EH (cell line): ENCODE measurements at places on chromosomes 12 and 14.
A peak's percentile ranks its signal among the peaks of the same experiment; 100 is the strongest.

DNA sequence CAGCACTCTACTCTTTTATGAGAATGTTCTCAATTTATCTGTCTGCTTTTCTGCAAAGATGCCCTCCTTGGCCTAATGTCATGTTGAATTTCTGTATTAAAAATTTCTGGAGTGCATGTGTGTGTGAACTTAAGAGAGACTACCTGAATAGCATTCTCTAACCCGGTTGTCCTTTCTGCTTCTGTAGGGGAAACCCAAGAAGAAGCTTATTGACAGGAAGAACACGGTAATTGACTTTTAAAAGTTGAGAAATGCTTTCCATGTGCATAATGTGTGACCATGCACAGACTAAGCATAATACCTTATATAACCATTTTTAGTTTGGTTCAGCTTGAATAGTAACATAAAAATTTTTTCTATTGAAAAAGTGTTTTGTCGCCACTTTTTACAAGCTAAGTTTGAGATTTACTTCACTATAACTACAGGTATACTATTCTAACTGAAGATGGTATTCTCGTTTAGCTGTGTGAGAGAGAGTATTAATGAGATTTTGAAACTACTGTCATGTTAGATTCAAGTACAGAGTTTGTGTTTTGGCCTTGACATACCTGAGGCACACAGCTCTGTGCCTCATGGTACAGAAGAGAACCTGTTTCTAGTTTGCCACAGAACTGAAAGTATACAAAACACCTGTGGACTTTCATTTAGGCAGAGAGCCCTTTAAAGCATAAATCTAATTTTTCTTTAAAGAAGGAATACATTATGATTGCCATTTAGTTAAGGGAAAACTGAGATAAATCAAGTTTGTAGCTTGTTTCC lies 96.8 kb downstream of the TTLL5 start:
- no peak for DNase-seq

- DNase-seq, result no peak
These were observed 1111.5 kb downstream of the TRHDE start for GRCh38 chr12:73383584-73384222.

- peak; percentile 64 for DNase-seq
These were observed 521 bp upstream of the PCED1B start for GRCh38 chr12:47078733-47079467.

DNA sequence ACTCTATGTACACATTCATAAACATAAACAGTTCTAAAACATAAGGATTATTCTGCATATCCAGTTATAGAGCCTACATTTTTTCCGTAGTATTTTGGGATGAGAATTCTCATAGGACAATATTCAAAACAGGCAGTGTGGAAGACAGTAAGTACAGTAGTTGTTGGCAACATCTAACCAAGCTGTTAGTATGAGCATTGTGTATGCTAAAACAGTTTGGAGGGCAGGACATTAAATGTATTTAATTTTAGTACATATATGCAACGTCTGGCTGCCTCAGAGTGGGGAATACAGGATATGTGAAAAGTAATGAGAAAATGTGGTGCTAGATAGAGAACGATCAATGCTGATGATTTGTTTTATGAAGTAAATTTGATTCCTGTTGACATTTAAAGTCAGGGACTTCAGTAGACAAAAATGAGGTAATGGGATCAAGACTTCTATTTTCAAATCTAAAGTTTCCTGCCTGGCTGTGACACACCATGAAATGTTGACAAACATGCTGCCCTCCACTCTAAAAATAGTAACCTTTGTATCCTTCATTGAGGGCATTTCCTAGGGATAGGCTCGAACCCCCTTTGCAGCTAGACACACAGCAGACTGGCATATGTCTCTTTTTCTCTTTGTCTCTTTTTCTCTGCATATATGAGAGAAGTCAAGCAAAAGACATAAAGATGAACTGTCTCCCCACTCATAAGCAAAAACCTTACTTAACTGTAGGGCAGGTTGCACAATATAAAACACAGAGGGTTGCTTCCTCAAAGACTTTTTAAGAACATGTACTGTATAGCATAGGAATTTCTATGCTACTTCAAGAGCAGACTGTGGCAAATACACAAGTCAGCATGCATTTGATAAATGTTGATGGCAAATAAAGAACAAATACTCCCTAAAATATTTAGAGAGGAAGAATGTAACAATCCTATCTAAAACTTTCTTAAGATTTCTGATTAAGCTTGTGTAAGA lies 75.5 kb upstream of the GTF2A1 start:
- DNase-seq, result no peak

DNA sequence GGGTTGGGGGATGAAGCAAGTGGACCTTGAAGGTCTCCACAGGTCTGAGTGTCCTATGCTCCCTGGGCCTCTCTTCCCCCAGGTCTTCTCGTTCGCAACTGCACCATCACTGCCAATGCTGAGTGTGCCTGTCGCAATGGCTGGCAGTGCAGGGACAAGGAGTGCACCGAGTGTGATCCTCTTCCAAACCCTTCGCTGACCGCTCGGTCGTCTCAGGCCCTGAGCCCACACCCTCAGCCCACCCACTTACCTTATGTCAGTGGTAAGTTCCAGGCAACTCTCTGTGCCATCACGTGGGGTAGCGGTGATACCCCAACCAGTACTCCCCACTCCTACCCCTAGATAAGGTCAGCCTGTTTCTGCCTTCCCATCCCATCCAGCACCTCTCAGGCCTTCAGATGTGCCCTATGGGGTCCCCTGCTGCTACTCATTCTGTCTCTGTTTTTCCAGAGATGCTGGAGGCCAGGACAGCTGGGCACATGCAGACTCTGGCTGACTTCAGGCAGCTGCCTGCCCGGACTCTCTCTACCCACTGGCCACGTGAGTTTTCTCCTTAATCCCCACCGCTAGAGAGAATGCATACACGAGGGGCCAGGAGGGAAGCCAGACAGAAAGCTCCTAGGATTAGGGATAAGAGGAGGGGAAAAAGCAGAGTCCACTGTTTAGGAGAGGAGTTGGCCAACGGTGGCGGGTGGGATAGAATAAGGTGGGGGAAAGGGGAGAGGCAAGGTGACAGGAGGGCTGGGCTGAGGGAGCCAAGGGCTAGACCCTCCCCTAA lies 1.6 kb upstream of the TAPBPL start:
- no peak for DNase-seq

DNA sequence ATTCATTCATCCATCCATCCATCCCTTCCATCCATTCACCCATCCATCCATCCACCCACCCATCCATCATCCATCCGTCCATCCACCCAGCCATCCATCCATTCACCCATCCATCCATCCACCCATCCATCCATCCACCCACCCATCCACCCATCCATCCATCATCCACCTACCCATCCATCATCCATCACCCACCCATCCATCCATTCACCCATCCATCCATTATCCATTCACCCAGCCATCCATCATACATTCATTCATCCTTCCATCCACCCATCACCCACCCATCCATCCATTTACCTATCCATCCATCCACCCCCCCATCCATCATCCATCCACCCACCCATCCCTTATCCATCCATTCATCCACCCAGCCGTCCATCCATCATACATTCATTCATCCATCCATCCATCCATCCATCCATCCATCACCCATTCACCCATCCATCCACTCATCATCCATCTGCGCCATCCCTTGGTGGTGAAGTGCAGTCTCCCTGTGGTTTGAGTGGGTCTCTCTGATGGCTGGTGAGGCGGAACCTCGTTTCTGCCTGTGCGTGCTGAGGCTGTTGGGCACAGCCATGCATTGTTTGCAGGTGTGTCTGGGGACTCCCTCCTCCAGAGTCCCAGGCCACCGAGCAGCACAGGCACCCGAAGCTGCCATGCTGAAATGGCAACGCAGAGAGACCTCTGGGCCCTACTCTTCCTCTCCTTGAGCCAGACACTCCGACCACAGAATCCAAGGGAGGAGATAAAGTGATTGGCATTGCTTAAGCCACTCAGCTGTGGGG lies 22.7 kb downstream of the NOC4L start:
- DNase-seq, result no peak

DNA sequence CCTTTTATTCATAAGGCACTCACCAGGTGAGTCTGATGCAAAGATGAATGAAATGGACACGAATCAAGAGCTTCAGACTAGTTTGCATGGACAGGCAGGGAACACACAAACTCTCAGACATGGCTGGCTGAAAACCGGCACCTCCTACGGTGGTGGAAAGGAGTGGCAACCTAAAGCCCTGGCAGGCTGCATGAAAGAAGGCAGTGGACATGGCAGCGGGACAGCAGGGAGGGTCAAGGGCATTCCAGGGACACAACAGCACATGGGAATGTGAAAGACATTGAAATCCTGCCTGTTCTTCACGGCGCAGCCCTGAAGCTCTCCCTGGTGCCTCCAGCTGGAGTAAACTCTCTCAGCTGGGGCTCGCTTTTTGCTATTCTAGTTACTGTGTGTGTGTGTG lies 16.6 kb upstream of the LRTM2 start:
- DNase-seq, result no peak

- DNase-seq, result peak; percentile 94
These were observed 46.6 kb downstream of the CFAP251 start for GRCh38 chr12:121964813-121965643.

DNA sequence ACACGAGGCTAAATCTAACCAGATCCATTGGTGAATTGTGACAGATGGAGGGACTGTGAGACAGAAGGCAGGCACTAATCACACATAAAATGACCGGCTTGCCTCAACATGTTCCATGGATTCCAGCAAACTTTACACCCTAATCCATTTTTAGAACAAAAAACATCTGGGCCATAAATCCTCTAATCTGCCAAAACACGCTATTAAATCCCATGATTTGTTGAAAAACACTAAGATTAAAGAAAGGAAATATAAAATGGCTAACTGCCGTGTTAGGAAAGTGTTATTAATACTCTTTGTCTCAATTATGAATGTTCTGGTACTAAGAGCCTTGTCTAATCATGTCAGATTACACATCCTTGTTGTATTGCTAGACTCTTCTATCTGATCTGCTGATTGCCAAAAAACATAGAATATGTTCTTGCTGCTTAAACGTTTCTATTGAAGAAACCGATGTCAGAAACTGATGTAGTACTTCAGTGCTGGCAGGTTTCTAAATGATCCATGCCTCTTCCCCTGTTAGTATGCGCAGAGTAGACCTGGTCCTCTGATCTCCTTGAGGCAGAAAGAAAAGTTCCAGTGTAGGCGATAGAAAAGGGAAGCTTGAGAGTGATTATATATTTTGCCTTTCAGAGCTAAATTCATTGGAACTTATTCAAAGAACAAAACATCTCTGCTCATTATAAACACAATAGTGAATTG lies 384.9 kb downstream of the SOX5 start:
- DNase-seq, result no peak

DNA sequence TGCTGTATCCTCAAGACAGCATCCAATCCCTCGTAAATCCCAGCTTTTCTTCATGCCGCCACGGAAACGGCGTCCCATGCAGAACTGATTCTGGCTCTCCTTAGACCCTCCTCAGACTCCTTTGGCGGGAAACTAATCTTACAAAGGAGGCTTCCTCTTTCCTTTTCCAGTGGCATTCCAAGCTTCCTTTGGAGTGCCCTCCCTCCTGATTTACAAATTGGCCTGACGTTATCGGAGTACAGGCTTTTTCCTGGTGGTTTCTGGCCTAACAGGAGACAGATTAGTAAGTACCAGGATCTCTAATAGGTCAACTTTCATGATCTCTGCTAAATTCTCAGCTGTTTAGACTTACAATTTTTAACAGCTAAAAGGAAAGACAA lies 1.3 kb upstream of the ZDHHC17 start:
- DNase-seq, result no peak

DNA sequence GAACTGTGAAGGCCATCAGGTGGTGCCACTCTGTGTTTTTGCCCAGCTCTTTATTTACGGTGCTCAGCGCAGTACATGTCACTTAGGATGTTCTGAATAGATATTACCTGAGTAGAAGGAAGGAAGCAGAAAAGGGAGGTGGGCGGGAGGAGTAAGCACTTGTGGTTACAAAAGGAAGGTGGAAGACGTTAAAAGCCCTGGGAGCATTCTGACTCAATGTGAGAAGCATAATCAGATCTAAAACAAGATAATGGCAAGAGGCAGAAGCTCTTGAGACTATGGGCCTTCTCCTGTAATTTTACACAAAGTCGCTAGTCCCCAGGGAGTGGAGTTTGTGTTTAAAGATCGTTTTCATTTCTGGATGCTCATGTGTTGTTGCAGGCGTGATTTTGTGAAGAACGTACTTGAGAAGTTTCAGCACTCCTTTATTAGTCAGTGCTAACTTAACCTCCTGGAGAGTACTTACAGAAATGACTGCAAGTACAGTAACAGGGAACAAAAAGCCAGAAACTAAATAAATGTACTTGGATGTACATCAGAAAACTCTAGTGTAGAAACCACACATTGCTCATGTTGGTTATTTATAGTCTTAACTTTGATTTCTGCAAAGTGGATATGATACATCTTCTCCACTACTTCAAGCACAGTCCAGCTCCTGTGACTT lies 1523.5 kb downstream of the AACS start:
- DNase-seq, result no peak

DNA sequence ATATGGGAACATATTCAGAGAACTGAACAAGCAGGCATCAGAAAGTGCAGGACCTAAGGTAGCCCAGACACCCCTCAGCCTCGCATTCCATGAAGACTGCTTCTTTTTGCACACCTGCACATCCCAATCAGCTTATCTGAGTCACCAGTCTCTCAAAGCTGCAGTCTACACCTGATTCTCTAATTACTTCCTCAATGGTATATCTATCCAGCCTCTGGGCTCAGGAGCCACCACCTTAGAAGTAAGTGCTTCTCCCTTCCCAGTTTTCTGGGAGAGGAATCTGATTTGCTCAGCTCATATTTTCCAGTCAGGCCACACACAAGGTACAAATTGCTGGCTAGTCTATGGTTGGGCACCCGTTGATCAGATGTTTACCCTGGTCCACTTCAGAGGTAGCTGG lies 21.7 kb downstream of the TC2N start:
- no peak for DNase-seq

DNA sequence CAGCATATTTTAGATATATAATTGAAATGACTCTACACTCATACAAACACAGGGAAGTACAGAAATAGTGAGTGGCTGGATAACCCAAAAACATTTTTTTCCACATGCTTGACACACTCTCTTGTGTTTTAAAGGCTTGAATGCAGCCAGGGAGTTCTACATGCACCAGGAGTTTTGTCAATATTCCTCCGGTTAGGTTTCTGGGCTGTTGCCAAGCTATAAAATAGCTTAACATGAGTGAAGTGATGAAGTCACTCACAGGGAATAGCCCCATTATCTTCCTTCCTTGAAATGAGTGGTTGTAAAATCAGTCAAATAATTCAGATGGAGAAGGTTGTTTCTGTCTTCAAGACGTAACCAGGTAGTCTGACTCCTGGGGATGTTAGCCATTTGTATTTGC lies 582.7 kb downstream of the SLC6A15 start:
- peak; percentile 1 for DNase-seq

DNA sequence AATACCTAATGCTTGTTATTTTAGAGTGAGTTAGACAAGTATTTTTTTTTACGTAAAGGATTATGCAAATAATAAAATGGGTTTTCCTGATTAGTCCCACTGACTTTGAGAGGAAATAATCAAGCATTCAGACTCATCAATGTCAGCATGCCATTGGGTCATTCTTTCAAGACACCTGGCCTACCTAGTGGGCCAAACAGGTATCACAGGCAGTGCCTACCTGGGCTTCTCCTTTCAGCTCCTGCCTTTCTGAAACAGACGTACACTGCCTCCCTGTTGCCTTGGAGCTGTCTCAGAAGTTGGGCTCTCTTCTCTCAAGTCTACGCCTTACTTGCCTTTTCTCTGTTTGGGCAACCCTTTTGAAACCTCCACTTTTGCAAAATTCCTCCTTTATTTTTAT lies 545.6 kb downstream of the SNAPC1 start:
- DNase-seq, result no peak
